ENCODE measurements at places on chromosomes 7 and 10. TPM values are rescaled to one million over a fixed set of nuclear protein-coding genes. Genes with fewer than 3 reads are reported as not detected.

DNA sequence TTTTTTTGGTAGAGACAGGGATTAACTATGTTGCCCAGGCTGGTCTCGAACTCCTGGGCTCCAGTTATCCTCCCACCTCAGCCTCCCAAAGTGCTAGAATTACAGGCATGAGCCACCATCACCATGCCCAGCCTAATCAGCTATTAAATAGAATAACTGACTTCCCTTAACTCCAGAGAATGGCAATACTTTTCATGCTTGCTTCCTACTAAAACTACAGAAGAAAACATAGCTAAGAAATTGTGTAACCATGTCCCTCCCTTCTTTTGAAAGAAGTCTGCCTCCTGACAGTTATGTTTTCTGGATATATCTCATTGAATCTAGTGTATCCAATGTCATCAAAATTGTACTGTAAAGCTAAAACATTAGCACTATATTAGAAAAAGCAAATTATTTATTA, 95.6 kb downstream of the KMT2C start:
- DNase-seq, result no peak

DNA sequence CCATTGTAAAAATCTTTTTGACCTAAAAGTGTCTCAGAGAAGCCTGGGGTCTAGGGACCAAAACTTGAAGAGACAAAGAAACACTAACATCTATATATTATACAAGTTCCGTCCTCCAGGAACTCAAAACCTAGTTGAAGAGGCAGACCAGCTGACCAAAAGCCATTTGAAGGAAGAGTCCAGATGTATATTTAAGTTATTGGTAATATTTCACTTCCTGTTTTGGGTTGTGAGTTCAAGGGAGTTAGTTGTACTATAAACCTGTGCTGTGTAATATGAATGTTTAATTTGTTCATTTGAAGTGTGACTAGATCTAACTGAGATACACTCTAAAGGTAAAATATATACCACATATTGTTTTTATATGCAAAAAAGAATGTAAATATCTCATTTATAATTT, 45.0 kb downstream of the CDK1 start:
- DNase-seq, result no peak

Gene CLRN3
- 19.5 TPM for polyA plus RNA-seq

GRCh38 chr7:82164813-82165212, 278.8 kb downstream of the CACNA2D1 start:
- no peak for DNase-seq

DNA sequence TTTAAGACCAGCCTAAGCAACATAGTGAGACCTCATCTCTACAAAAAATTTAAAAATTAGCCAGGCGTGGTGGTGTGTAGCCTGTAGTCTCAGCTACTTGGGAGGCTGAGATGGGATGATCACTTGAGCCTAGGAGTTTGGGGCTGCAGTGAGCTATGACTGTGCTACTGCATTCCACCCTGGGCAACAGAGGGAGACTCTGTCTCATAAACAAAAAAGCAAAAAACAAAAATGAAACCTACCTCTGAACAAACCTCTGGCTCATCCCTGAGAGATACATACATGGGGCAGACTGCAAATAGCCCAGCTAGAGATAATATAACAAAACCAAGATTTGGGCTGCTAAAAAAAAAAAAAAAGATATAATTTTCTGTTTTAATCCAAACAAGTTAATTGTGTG, 19.5 kb downstream of the C10orf67 start:
- DNase-seq, result no peak

GRCh38 chr7:34452363-34452762, 205.7 kb upstream of the NPSR1 start:
- no peak for DNase-seq
